Femur (tissue), 1 donor: ENCODE measurements at places on chromosomes 7 and 10.

- no peak for DNase-seq
Measured at GRCh38 chr7:91556239-91556638, 292.0 kb downstream of the FZD1 start.

DNA sequence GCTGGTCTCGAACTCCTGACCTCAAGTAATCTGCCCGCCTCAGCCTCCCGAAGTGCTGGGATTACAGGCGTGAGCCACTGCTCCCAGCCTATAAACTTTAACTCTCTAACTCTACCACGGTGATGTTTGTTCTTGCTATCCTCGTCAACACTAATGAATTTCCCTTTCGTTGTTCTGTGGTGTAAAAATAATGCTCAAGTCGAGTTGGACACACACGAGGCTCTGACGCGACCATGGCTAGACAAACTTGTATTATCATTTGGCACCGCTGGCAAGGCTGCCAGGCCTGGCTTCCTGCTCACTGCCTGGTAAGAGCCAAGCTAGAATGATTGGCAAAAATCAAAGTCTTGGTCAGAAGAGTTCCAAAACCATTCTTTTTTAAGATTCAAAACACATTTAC, 167.0 kb upstream of the KLF6 start:
- DNase-seq: no peak

- DNase-seq: no peak
Measured at GRCh38 chr10:86172301-86172700, 194.3 kb downstream of the GRID1 start.

DNA sequence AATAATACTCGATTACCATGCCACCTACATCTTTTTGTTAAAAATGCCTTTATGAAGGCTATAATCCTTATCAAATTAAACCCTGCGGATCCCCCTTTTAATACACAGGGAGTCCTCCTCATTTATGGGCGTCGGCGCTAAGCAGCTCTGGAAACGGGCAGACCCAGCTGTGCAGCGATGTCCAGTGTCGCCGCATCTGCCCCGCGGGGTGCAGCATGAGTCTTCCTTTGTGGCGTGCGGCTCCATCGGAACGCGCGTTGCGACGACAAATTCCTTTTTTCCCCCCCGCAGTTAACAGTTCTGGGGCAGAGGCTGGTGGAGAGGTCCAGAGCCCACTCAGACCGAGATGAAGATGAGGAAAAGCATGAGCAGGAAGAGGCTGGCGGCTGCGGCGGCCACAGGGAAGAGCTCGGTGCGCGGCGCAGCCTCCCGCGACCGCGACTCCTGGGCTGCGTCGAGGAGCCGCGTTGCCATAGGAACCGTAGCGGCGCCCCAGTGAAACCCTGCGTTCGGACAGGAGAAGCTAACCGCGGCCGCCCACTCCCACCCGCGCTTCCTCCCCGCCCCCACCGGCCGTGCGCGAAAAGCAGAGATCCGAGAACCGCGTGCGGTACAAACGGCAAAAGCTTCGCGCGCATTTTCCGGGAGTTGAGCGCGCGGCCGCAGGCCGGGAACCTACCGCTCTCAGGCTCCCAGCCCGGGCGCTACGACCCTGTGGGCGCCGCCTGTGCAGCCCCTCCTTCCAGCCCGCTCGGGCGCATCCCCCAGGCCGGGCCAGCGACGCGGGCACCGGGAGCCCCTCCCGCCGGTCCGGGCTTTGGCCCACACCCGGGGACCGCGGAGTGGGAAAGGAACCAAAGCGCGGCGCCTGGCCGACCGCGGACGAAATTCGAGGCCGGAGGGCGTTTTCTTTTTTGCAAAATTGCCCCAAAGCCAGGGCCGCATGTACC, 130.6 kb downstream of the SPAG6 start:
- peak; percentile 54 for DNase-seq

- DNase-seq: no peak
Measured at GRCh38 chr10:110035070-110035921, 27.5 kb downstream of the ADD3 start.

DNA sequence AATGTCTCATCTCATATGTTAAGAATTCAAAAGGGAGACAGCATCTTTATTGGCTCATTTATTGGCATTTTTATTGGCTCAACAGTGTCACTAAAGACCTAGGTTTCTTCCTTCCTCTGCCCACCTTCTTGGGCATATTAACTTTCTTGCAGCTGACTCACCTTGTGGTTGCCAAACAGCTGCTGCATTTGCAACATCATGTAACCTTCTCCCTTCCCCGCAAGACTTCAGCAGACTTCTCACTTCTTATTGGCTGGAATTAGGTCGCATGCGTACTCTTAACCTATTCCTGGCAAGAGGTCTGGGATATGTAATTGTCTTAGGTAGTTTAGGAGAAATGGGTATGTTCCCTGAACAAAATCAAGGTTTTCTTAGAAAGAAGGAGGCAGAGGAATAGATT, 263.2 kb downstream of the POU6F2 start:
- DNase-seq: no peak

DNA sequence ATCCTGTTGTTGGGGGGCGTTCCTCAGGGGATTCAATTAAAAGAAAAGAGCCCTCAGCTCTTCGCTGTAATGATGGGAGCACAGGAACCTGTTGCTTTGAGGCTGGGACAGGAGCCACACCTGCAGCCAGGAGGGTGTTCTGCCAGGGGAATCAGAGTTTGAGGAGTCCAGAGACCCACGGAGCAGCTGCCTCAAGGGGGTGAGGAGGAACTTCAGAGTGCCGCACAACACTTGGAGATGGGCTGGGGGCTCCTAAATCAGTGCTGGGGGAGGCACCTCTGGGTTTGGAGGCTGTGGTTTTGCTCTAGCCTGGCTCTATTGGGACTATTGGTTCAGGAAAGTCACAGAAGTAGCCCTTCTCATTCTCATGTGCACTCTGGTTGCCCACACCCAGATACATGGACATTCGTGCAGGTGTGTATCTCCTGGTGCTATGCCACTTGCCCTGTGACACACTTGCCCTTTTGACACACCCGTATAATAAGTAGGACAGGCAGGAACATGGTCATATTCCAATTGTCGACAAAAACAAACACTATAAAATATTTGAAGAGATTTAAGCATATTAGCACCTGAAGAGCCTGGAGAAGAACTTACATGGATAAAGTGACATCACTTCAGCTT, 98.1 kb downstream of the PTPN20 start:
- no peak for DNase-seq

DNA sequence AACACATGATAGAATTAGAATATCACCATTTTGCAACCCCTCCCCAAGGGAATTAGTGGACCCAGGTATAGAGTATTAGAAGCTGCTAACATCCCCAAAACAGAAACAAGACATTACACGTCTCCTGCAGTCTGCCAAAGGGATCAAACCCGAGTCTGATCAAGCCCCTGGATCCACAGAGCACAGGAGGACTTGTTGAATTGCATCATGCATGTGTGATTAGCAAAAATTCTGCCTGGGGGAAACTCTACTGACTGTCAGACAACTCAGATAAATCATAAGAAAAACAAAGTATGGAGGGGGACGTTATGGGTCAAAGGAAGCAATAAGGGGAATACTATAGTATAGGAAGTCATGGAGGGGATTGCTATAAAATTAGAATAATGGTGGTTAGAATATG, 116.8 kb upstream of the FGFR2 start:
- DNase-seq: no peak

GRCh38 chr10:49524496-49524895, 14.4 kb downstream of the ERCC6 start:
- no peak for DNase-seq

DNA sequence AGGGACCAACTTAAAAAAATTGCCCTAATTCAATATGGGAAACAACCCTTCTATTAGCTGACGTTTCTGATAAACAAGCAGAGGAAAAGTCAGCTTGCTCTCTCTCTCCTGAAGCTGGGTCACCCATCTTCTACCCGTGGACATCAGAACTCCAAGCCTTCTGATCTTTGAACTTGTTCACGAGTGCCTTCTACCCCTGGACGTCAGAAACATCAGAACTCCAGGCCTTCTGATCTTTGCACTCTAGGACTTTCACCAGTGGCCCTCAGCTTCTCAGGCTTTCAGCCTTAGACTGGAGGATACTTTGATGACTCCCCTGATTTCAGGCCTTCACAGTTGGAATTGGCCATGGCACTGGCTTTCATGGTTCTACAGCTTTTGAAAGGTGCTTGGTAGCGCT, 41.8 kb downstream of the AKR1C8 start:
- DNase-seq: no peak

- no peak for DNase-seq
Measured at GRCh38 chr7:134405299-134405698, 53.6 kb downstream of the AKR1B1 start.

GRCh38 chr10:75304313-75304712, 68.6 kb upstream of the COMTD1 start:
- no peak for DNase-seq

- DNase-seq: no peak
Measured at GRCh38 chr10:26567351-26567721, 129.2 kb downstream of the APBB1IP start.

GRCh38 chr7:148151778-148152177, 438.8 kb upstream of the C7orf33 start:
- DNase-seq: no peak

- peak; percentile 21 for DNase-seq
Measured at GRCh38 chr10:79948976-79949722, at the start of gene SFTPD. TSS of gene SFTPD (minus strand) at chr10:79949105. CDS start at chr10:79946659, 2,446 bp downstream.

DNA sequence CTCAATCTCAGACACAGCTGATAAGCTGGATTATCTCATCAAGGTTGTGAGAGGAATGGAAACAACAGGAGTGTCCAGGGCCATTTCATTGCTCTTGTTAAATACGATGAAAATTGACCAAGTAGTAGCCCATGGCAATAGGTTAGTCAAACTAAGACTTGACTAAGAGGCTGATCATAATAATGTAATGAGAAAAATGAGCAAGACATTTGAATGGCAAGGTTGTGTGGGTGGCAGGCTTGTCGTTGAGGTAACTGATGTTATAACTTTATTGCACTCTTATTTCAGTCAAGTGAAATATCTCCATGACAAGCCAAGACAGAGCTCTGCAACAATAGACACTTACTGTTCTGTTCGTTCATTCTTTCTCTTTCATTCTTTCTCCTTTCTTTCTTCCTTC, 532.0 kb downstream of the GATA3 start:
- no peak for DNase-seq

GRCh38 chr7:157621131-157621681, 284.4 kb downstream of the DNAJB6 start:
- DNase-seq: no peak

- DNase-seq: peak; percentile 78
Measured at GRCh38 chr10:5943536-5943935, 33.8 kb downstream of the IL15RA start.
